ENCODE measurements at places on chromosomes 2 and 18. TPM values are rescaled to one million over a fixed set of nuclear protein-coding genes. Genes with fewer than 3 reads are reported as not detected.

Gene CRACDL
- total RNA-seq: 0.32 TPM

Gene DQX1
- total RNA-seq: 0.86 TPM

Gene NCKAP1
- total RNA-seq: 14.4 TPM

Gene GKN1
- not detected for total RNA-seq

DNA sequence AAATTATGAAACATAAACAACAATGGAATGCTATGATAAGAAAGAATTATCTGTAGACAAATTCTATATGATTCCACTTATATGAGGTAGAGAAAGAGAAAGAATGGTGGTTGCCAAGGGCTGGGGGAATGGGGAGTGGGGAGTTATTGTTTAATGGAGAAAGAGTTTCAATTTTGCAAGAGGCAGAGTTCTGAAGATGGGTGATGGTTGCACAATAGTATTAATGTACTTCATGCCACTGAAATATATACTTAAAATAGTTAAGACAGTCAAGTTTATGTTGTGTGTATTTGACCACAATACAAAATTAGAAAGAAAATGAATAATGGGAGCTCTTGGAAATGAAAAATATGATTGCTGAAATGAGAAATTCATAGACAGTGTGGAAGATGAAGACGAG lies 22.6 kb upstream of the FAM117B start:
- H3K27me3 ChIP-seq: no peaks in the 10 kb centered on the region
- H3K4me3 ChIP-seq: no peak overlapping the region
- peaks cover 1% of the 10 kb centered on the region for H3K36me3 ChIP-seq
- peaks cover 11% of the 10 kb centered on the region for H3K4me1 ChIP-seq
- no peak for DNase-seq

DNA sequence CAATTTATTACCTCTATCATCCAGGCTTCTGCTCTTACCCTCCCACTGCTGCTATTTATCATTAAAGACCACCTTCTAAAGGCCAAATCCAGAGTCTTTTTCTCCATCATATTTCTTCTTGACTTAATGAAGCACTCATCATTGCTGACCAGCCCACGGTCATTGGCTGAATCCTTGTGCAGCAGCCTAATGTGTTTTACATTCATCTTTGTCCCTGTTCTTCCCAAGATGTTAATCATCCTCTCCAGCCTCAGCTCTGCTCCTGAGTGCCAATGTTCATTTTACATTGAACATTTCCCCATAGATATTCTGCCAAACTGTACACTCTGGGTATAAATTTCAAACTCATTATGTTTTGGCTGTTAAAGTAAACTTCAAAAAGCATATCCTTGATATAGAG lies 373.6 kb downstream of the NUP35 start:
- no peak overlapping the region for H3K4me3 ChIP-seq
- no peaks in the 10 kb centered on the region for H3K27me3 ChIP-seq
- H3K4me1 ChIP-seq: no peaks in the 10 kb centered on the region
- no peaks in the 10 kb centered on the region for H3K36me3 ChIP-seq
- no peak overlapping the region for H3K27ac ChIP-seq

DNA sequence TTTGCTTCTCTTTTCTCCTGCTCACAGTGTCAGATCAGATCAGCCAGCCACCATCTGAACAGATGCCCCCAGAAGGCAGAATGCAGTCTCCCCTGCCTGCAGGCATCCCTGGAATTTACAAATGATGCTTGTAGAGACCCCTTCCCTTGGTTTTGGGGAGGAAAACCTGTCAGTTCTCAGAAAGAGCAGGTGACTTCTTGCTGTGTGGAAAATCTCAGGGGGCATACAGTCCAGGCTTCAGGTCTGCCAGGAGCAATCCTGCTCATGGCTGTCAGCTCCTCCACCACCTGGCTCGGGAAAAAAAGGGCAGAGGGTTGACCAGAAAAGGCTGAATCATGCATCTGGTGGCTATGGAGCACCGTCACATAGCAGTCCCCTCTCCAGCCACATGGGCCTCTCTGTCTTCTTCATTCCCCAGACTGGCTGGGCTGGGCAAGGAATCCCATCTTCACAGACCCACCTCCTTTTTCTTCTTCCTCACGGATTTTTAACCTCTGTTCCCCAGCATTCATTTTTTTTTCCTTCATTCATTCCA lies 107.0 kb downstream of the KCNF1 start:
- H3K27ac ChIP-seq: no peak overlapping the region
- no peak overlapping the region for H3K4me3 ChIP-seq
- DNase-seq: no peak
- no peaks in the 10 kb centered on the region for H3K36me3 ChIP-seq

- peak overlapping the region; percentile 84 for H3K4me3 ChIP-seq
- no peak for DNase-seq
- peaks cover 18% of the 10 kb centered on the region for H3K4me1 ChIP-seq
- H3K36me3 ChIP-seq: peaks cover 6% of the 10 kb centered on the region
- H3K27ac ChIP-seq: peak overlapping the region; percentile 47
Measured at GRCh38 chr2:73282924-73283544, 1.2 kb downstream of the FBXO41 start.

- DNase-seq: no peak
- H3K27me3 ChIP-seq: no peaks in the 10 kb centered on the region
- no peak overlapping the region for H3K27ac ChIP-seq
- no peaks in the 10 kb centered on the region for H3K36me3 ChIP-seq
- no peak overlapping the region for H3K4me3 ChIP-seq
Measured at GRCh38 chr2:182241936-182242335, 184.9 kb downstream of the PDE1A start.

DNA sequence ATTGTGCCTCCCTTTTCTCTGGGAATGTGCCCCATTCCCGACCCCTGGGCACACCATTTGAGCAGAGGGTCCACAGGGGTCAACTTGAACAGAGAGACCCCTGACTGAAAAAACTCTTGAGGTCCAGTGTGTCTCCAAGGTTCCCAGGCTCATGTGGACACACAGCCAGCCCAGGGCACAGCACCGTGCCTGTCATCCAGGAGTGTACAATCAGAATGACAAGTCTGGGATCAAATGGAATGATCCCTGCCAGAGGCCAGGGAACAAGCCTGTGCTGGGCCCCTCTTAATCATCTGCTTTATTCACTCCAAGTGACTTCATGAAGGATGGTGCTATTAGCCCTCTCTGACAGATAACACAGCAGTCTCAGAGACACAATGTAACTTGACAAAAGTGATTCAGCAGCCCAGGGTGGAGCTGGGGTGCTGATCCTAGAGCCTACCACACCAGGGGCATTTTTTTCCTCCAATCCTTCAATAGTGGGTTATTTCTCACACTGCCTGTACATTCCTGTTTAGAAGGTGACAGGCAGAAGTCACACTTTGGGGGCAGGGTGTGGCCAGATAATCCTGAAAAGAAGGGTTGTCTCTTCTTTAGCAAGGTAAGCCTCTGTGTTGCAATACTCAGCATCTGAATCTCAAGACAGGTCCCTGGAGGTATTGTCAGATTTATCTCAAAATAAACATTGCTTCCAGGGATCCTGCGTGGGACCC lies 84.0 kb upstream of the TMEM200C start:
- H3K4me1 ChIP-seq: peaks cover 9% of the 10 kb centered on the region
- no peak overlapping the region for H3K27ac ChIP-seq
- H3K36me3 ChIP-seq: no peaks in the 10 kb centered on the region
- H3K27me3 ChIP-seq: peaks cover 3% of the 10 kb centered on the region
- H3K4me3 ChIP-seq: no peak overlapping the region
- DNase-seq: no peak

GRCh38 chr2:148531235-148531634 lies 113.3 kb upstream of the EPC2 start:
- H3K4me1 ChIP-seq: peaks cover 66% of the 10 kb centered on the region
- no peak overlapping the region for H3K4me3 ChIP-seq
- peaks cover 2% of the 10 kb centered on the region for H3K36me3 ChIP-seq
- H3K27me3 ChIP-seq: no peaks in the 10 kb centered on the region

- H3K4me3 ChIP-seq: no peak overlapping the region
- H3K27ac ChIP-seq: peak overlapping the region; percentile 42
- H3K36me3 ChIP-seq: peaks cover 13% of the 10 kb centered on the region
Measured at GRCh38 chr2:8527031-8527430, 154.8 kb upstream of the ID2 start.

- H3K27me3 ChIP-seq: peaks cover 4% of the 10 kb centered on the region
- no peaks in the 10 kb centered on the region for H3K36me3 ChIP-seq
- H3K27ac ChIP-seq: no peak overlapping the region
- H3K4me3 ChIP-seq: no peak overlapping the region
- no peaks in the 10 kb centered on the region for H3K4me1 ChIP-seq
Measured at GRCh38 chr18:13889671-13890070, 25.7 kb downstream of the MC2R start.
